Cortex of kidney (tissue), 1 donor: ENCODE measurements at places on chromosomes 3 and 15.

DNA sequence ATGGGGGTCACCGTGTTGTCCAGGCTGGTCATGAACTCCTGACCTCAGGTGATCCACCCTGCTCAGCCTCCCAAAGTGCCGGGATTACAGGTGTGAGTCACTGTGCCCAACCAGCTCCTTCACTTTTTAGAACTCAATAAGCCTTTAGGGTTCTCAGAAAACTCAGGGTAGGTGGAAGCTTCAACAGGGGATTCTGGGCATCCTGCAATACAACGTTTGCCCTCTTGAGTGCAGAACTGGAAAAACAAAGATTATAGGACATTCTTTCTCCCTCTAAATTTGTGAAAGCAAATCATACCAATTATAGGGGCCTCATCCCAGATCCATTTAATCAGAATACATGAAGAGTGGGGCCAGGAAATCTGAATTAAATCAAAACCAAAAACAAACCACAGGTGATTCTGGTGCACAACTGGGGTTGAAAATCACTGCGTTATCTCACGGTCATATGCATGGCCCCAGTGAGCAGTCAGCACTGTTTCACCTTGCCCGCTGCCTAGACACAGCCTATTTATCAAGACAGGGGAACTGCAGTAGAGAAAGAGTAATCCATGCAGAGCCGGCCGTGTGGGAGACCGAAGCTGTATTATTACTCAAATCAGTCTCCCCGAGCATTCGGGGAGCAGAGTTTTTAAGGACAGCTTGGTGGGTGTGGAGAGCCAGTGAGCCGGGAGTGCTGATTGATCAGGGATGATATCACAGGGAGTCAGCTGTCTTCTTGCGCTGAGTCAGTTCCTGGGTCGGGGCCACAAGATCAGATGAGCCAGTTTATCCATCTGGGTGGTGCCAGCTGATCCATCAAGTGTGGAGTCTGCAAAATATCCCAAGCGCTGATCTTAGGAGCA is 58.4 kb downstream of the TMEM44 start:
- DNase-seq, result no peak

DNA sequence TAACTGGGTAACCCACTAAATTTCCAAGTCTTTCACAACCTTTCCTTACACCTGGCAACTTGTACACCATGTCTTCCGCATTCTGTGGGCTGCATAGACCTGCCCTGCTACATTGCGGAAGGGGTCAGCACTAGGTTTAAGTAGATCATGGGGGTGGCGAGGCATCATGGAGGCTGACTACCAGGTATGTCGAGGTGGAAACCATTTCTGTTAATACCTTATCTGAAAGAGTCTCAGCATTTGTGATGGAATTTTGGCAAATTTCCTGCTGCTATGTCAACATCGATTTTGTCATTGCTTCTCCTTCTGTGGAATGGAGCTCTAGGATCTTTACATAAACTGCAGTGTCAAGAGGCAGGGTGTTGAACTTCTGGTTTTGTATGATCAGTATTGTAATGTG is 187.2 kb downstream of the GHSR start:
- no peak for DNase-seq

GRCh38 chr3:10695595-10696285 is 120.3 kb upstream of the SLC6A11 start:
- DNase-seq, result no peak

DNA sequence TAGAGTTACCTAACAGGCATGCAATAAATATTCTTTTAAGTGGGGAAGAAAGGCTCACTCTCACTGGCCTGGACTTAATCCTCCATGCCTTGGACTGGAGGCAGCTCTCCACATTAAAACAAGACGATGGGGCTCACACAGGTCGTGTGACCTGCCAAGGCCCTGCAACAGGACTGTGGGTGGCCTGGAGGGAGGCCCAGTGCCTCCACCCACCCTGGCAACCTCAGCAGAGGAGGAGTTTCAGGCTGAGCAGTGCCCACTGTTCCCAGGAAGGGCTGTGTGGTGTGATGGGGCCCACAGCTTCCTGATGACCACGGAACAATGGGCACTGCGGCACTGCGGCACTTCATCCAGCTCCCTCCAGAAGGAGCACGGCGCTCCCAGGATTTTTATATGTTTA is 5.5 kb downstream of the UROC1 start:
- DNase-seq, result no peak

DNA sequence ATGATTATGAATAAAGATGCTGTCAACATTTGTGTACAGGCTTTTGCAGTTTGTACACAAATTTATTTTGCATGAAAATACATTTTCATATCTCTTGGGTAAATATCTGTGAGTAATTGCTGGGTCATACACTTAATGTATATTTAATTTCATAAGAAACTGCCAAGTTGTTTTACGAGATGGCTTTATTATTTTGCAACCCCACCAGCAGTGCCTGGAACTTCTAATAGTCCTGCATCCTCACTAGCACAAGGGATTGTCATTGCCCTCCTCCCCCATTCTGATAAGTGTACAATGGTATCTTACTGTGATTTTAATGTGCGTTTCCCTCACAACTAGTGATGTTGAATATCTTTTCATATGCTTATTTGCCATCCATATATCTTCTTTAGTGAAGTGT is 45.2 kb downstream of the ASTE1 start:
- no peak for DNase-seq

GRCh38 chr3:179067839-179068238 is 3.8 kb downstream of the ZMAT3 start:
- DNase-seq, result no peak

DNA sequence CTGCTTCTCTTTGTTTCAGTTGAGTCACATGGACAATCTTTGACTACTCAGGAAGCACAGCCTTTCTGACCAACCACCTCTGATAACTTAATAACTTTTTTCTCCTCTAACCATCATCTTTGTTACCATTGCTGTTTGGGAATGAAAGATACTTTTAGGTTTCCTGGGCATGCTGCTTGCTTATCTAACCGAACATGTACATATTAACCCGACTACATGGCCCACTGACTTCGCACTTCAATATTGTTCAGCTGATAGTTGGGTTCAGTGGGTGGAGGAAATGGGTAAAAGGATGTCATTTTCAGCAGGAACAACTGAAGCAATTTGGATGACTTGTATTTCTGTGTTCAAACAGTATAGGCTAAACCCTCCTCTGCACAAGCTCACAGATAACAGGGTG is 214.3 kb downstream of the SQOR start:
- no peak for DNase-seq

DNA sequence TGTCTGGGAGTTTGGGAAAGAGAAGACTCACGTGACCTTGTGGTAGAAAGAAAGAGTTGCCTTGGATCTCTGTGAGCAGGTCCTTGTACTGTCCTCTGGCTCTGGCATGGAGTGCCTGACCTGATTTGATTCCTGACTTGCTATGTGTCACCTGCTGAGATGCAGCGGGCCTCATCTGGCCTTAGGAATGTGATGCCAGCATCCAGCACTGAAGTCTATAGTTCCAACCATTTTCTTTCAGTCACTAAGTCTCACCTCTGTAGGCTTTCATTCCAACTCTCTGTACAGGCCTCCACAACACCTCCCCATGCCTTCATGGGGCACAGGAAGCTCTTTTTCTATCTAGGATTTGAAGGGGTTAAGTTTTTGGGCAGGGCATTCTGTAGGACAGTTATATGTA is 12.1 kb upstream of the OXSR1 start:
- no peak for DNase-seq

- DNase-seq, result no peak
Observed at GRCh38 chr3:158631981-158632380, 12.3 kb upstream of the GFM1 start.

DNA sequence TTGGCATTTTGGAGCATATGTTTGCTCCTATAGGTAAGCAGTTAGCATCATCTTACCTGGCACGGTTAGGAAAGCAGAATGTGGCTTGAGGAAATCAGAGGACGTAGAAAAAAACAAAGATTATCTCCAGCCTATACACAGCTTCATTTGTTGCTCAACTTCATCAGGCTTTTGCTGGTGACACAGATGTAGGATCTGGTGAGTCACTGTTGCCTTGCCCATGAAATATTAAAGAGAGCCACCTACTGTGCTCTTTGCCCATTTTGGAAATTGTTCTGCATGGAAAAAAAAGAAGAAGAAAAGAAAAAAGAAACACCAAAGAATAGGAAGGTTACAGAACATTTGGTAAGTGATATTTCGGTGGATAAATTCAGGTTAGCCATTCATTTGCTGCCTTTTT is 3.8 kb downstream of the IL1RAP start:
- no peak for DNase-seq

DNA sequence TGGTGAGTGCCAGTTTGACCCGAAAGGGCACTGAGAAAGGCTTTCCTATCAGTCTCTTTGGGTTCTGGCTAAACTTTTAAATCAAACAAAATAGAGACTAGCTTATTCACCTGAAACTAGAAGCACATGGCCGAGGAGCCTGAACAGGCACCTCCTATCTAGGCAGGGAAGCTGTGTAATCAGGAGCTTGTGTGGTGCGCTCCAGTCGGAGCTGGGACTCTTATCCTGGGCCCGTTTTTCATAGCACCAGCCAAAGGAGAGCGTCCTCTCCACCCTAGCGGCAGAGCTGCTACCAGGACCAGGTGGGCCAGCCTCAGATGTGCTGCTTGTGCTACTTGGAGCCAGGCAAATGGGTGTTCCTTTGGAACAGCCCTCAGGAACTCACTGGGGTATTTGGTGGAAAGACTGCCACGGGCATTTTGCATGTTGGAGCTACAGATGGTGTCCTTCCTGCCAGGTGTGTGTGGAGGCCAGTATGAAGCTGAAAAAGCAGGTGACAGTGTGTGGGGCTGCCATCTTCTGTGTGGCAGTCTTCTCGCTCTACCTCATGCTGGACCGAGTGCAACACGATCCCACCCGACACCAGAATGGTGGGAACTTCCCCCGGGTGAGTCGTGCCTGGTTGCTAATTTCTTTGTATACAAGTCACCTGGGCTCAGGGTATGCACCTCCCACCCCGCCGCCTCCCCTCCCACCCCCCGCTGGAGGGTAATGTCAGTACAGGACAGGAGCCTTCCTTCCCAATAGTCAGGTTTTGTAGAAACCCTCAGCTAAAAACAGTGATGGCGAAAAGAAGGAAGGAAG is 833 bp downstream of the MAN2A2 start:
- no peak for DNase-seq
